ENCODE measurements at places on chromosomes 13 and 19. TPM values are rescaled to one million over a fixed set of nuclear protein-coding genes. Genes with fewer than 3 reads are reported as not detected.

- H3K4me1 ChIP-seq = no peaks in the 10 kb centered on the region
- no peak for DNase-seq
- no peaks in the 10 kb centered on the region for H3K36me3 ChIP-seq
Observed at GRCh38 chr13:108437496-108437895, 168.0 kb downstream of the TNFSF13B start.

DNA sequence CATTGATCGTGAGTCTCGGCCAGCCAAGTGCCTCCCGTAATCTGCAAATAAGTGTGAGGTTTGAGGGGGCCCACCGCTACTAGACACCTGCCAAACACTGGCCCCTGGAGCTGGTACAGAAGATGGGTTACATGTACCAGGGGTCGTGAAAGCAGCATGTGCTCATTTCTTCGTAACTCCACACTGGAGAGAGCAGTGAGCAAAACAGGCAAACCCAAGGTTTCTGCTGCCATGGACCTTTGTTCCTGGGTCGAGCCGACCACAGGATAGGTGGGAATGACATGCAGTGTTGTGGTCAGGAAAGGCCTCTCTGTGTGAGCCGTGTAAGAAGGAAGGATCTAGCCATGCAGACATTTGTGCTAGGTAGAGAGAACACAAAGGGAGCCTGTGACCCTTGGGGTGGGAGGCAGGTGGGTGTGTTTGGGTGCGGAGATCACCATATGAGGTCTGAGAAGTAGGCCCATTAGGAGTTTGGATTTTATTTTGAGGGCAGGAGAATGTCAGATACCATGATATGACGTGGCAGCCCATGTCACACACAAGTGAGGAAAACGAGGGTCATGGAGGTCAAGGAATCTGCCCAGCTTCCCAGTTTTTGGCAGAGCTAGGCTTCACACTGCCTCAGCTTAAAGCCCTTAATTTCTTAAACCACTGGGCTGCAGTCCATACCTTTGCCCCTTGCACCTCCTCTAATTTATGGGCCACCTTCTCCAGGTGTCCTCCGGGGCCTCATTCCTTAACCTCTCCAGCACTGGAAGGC is 919 bp downstream of the GTF3A start:
- H3K36me3 ChIP-seq = peaks cover 29% of the 10 kb centered on the region
- H3K27me3 ChIP-seq = no peaks in the 10 kb centered on the region
- peak overlapping the region; percentile 74 for H3K27ac ChIP-seq
- peaks cover 35% of the 10 kb centered on the region for H3K4me1 ChIP-seq
- peak overlapping the region; percentile 91 for H3K4me3 ChIP-seq

DNA sequence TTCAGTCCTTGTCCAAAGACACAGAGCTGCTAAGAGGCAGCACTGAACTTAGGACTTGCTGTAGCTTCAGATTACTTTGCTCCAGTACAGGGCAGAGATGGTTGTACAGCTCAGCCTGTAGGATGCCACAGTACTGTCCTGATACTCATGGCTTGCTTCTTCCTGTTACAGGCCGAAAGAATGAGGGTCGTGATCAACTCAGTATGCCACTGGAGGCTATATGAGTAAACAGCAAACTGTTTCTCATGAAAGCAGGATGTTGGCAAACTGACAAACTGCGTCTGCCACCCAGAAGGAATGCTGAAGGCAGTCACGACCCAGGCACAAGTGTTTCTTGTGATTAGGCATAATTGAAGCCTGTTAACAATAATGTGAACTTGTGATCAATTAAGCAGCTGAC is 2.8 kb downstream of the ZNF749 start:
- H3K4me1 ChIP-seq = peaks cover 10% of the 10 kb centered on the region
- peaks cover 16% of the 10 kb centered on the region for H3K36me3 ChIP-seq
- H3K27ac ChIP-seq = no peak overlapping the region
- H3K27me3 ChIP-seq = no peaks in the 10 kb centered on the region
- H3K4me3 ChIP-seq = no peak overlapping the region

DNA sequence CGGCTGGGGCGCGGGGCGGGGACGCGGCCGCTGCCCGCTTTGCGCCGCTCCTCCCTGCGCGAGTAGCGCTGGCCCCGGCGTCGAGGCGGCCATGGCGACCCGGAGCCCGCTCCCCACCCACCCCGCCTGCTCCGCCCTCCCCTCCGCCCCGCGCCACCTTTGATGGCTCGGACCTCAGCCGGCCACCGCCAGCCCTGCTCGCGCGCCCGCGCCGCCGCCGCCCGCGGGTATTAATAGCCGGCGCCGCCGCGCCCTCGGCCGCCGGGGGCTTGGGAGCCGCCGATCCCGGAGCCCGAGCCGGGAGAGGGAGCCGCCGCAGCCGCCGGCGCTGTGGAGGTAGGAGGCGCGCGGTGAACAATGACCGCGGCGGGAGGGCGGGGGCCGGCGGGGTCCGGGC is 261 bp downstream of the FARP1 start:
- peaks cover 18% of the 10 kb centered on the region for H3K4me1 ChIP-seq
- no peaks in the 10 kb centered on the region for H3K36me3 ChIP-seq
- H3K4me3 ChIP-seq = peak overlapping the region; percentile 47
- peaks cover 10% of the 10 kb centered on the region for H3K27me3 ChIP-seq
- DNase-seq = no peak
- H3K27ac ChIP-seq = no peak overlapping the region

DNA sequence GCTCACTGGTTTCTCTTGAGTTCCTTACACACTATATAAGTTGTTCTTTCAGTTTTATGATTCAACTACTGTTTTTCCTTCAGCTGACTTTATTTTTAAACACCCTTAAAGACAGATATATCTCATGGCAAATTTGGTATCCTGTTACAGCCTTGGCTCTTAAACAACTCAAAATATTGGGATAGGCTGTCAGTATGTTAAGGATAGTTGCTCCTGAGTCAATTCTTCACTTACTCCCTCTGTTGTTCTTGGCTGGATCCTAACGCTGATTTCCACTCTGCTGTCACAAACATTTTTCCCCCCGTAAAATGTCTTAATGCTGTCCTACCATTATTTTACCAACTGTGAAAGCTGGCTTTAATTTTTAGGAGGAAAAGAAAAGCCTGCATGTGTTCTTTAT is 1.2 kb downstream of the KCNRG start:
- no peak overlapping the region for H3K4me3 ChIP-seq
- peaks cover 29% of the 10 kb centered on the region for H3K36me3 ChIP-seq
- H3K27ac ChIP-seq = no peak overlapping the region
- no peak for DNase-seq
- H3K27me3 ChIP-seq = no peaks in the 10 kb centered on the region

- H3K36me3 ChIP-seq = peaks cover 35% of the 10 kb centered on the region
- no peaks in the 10 kb centered on the region for H3K27me3 ChIP-seq
- peaks cover 20% of the 10 kb centered on the region for H3K4me1 ChIP-seq
- DNase-seq = no peak
Observed at GRCh38 chr13:20993661-20994440, 67.5 kb downstream of the LATS2 start.

DNA sequence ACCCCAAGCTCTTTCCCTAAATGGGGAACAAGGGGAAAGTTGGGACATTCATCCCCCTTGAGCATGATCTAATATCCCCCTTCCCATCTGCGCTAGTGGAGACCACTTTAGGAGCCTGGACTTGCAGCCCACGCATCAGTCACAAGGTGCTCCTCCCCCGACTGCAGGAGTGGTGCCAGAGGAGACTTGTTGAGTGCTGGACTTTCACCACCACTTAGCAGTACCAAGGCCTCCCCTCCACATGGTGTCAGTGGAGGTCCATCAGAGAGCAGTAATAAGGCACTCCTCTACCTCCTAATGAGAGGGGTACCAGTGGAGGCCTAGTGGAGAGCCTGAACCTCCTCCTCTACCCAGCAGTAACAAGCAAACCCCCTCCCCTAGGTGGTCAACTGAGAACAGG is 22.5 kb downstream of the CAB39L start:
- H3K4me1 ChIP-seq = no peaks in the 10 kb centered on the region
- no peak overlapping the region for H3K4me3 ChIP-seq
- H3K27me3 ChIP-seq = no peaks in the 10 kb centered on the region

DNA sequence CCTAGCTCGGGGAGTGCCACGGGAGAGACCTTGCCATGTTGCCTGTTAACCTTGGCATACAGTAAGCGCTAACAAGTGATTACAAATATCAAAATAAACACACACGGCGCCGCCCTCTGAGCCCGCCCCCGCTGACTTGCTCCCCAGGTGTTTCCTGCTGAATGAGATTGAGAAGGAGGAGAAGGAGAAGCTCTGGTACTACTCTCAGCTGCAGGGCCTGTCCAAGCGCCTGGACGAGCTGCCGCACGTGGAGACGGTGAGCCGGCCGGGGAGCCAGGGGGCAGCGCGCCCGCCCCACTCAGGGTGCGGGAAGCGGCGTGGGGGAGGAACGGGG is 5.0 kb downstream of the APC2 start:
- H3K4me3 ChIP-seq = no peak overlapping the region
- peaks cover 92% of the 10 kb centered on the region for H3K27me3 ChIP-seq
- no peaks in the 10 kb centered on the region for H3K36me3 ChIP-seq
- no peak overlapping the region for H3K27ac ChIP-seq
- DNase-seq = no peak
- peaks cover 31% of the 10 kb centered on the region for H3K4me1 ChIP-seq

GRCh38 chr19:19032420-19033175 is 719 bp downstream of the SUGP2 start:
- peaks cover 33% of the 10 kb centered on the region for H3K36me3 ChIP-seq
- peak; percentile 97 for DNase-seq
- no peaks in the 10 kb centered on the region for H3K27me3 ChIP-seq
- peak overlapping the region; percentile 90 for H3K27ac ChIP-seq
- H3K4me3 ChIP-seq = peak overlapping the region; percentile 80

DNA sequence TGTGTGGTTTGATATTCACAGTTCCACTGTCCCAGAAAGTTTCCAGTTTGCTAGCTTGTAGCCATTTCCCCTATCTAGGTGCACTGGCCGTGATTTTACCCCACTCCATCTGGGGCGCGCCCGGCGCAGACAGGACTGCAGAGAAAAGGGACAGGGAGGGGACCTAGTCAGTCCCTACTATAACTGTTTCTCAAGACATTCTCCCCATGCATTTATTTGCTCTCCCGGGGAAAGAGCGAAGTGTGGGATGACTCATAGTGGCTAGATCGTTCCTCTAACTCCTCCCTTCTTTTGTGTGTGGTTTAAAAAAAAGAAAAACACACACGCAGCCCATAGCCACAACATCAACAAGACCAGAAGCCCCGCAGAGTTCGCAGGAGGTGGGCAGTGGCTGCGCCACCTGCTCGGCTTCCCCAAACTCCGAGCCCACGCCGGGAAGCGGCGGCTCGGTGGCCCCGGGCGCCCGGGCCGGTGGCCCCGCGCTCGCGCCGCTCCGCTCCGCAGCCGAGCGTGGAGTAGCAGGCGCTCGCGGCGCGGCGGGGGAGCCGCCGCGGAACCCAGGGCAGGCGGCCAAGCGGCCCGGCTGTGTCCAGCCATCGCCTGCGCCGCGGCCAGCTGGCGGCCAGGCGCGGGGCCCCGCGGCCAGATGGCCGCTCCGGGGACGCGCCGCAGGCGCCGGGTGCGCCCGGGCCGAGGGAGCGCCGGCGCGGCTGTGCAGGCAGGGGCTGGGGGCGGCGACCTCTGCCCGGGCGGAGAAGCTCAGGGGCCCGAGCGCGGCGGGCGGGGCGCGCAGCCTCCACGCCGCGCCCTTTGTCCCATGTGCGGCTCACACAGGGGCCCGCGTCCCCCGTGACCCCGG is 653 bp downstream of the TMTC4 start:
- peaks cover 17% of the 10 kb centered on the region for H3K4me1 ChIP-seq
- H3K27me3 ChIP-seq = no peaks in the 10 kb centered on the region
- H3K36me3 ChIP-seq = peaks cover 12% of the 10 kb centered on the region
- H3K4me3 ChIP-seq = peak overlapping the region; percentile 37

- peaks cover 26% of the 10 kb centered on the region for H3K36me3 ChIP-seq
- peak; percentile 90 for DNase-seq
- H3K27me3 ChIP-seq = peaks cover 27% of the 10 kb centered on the region
Observed at GRCh38 chr19:49690656-49691242, at the start of gene CPT1C. TSS of gene CPT1C (plus strand) at chr19:49691116. CDS start at chr19:49692253, 1,137 bp downstream.

DNA sequence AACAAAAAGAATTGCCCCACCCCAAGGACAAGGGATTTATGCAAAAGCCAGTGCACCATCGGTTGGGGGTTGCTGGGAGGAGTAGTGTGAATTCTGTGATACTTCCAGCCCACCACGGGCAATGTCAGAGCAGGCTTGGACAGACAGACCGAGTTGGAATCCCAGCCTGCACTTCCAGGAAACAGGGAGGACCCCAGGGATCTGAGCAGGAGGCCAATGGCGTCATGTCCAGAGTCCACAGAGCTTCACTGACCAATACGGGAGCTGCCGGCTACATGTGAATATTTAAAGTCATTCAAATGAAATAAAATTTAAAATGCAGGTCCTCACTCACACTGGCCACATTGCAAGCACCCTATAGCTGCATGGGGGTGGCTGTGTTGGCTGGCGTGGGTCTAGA is 10.9 kb downstream of the ZNRF4 start:
- peaks cover 21% of the 10 kb centered on the region for H3K4me1 ChIP-seq
- no peak overlapping the region for H3K27ac ChIP-seq
- DNase-seq = peak; percentile 61
- no peak overlapping the region for H3K4me3 ChIP-seq
- no peaks in the 10 kb centered on the region for H3K36me3 ChIP-seq
- no peaks in the 10 kb centered on the region for H3K27me3 ChIP-seq

DNA sequence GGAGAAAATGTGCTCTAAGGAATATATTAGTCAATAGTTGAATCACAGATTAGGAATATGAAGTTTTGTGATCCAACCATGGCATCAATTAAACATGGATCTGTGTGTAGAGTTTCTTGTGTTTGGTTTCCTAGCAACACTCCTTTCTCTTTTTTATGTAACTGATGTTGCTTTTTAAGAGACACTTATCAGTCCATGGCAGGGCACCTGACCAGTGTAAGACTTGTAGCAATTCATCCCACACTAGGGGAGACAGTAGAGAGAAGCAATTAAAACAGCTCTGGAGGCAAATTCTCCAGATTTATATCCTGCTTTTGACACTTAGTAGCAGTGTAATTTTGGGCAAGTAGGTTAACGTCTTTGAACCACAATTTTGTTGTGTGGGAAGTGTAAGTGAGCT is 1229.0 kb downstream of the PCDH9 start:
- H3K4me3 ChIP-seq = no peak overlapping the region
- H3K4me1 ChIP-seq = no peaks in the 10 kb centered on the region
- no peaks in the 10 kb centered on the region for H3K36me3 ChIP-seq
- no peaks in the 10 kb centered on the region for H3K27me3 ChIP-seq

DNA sequence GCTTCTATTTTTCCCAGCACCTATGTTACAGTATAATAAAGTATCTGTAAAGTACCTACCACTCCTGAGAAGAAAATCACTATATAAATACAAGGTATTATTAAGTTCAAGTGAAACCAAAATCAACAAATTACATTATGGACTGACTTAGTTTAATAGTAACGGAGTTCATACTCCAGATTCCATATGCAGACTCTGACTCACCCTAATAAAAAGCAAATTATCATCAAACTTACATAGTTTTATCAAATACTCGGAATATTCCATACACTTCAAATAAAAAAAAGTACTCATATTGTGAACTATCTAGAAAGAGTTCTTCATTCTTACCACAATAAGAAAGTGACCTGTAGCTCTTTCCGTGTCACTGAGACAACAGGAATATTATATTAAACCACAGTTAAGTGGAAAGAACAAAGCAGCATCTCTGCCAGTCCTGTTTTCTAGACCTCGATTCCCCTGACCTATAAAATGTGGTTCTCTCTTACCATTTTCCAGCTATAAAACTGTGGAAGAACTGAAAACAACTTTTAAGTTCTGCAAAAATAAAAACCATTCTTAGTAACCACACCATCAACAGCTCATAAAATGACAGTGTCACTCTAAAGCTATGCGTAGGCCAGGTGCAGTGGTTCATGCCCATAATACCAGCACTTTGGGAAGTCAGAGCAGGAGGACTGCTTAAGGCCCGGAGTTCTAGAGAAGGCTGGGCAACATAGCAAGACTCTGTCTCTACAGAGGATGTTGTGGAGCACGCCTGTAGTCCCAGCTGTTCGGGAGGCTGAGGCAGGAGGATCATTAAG is 42.6 kb downstream of the USP12 start:
- no peaks in the 10 kb centered on the region for H3K27me3 ChIP-seq
- H3K4me3 ChIP-seq = no peak overlapping the region

PPFIA3 gene
- 9.2 TPM for polyA plus RNA-seq

KLK2 gene
- polyA plus RNA-seq = not detected

ARHGAP45 gene
- 11.6 TPM for polyA plus RNA-seq

Data from muscle of leg (tissue), 16 donors.